ENCODE measurements at places on chromosomes 13 and 19.

GRCh38 chr13:39226359-39226758 is 188.1 kb downstream of the NHLRC3 start:
- DNase-seq, result no peak

- no peak for DNase-seq
Measured at GRCh38 chr13:33213797-33214196, 71.8 kb downstream of the STARD13 start.

GRCh38 chr13:76214001-76214400 is 577.9 kb downstream of the LMO7 start:
- no peak for DNase-seq

DNA sequence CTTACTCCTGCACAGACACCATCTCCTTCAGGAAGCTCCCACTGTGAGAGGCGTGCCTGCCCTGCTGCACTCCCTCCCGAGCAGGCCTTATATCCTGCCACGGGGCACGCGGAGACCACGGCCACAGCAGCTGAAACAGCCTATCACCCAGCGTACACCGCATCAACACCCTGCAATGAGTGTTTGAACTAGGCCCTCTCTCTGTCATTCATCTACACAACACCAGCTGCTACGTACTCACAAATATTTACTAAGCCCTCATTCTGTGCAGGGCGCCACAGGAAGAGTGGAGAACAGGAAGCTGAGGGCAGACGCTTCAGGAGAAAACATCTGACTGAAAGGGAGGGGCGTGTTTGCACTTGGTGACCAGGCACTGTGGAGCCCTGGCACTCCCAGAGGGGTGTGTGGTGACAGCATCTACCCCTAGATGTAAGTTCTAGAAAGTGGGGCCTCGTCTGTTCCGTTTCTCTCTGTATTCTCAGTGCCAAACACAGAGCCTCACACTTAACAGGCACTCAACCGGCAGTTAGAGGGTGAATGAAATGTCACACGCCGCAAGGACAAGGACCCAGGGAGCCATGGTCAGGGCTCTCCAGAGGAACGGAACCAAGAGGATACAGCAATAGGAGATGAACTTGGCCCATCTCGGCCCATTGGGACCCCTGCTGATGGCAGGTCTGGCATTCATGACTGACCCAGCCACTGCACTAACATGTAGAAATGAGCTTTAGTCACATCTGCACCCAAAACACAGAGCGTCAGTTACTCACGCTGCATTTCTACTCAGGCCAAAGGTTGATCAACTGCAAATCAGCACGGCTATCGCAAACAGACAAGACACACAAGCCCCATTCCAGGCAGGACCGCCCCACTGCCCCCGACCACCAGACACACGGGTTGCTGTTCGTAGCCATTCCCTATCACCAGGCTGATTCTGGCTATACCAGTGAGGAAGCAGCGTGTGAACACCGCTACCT is 15.7 kb downstream of the RANBP3 start:
- peak; percentile 87 for DNase-seq

DNA sequence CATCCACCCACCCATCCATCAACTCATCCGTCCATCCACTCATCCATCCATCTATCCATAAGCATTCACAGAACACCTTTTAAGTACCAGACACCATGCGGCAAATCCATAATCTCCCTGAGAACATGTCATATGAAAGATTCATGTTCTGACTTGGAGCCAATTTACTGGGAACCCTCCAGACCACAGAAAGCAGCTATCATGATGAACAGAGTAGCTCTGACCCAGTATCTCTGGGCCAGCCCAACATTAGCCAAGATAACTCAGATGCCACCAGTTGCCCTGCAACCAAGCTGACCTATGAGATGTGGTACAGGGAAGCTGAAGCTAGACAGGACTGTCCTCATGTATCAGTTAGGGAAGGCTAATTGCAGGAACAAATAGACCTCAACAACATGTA is 51.3 kb downstream of the ALOX5AP start:
- no peak for DNase-seq

- no peak for DNase-seq
Measured at GRCh38 chr19:16442386-16443276, 29.1 kb downstream of the EPS15L1 start.

GRCh38 chr13:38670627-38671026 is 16.2 kb upstream of the FREM2 start:
- no peak for DNase-seq

DNA sequence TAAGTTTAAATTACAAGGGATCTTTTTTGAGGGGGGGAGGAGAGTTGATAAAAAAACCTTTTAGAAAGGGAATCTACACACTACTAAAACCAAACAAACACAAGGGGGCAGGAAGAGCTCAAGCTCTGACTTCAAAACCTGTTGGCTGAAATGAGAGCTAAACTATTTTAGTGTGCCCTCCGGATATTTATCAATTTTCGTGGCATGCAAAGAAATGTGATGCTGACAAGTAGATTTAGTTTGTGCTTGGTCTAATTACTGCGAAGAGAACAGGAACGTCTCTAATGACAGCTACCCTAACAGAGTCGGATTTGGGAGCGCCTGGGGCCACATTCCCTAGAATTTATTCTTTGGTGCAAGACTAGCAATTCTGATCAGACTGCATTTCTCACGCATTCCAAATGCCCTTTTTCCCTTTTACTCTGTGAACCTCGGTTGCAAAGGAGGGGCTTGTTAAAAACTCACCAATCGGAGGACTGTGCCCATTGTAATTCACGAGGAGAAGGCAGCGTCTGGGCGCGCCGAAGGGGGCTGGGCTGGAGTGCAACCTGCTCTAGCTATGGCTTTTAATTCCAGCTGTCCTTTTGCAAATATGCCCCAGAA is 802 bp upstream of the FREM2 start:
- DNase-seq, result no peak

GRCh38 chr13:41259875-41260501 is 3.4 kb downstream of the MTRF1 start:
- no peak for DNase-seq

GRCh38 chr13:102609696-102610095 is 12.9 kb downstream of the TPP2 start:
- no peak for DNase-seq

DNA sequence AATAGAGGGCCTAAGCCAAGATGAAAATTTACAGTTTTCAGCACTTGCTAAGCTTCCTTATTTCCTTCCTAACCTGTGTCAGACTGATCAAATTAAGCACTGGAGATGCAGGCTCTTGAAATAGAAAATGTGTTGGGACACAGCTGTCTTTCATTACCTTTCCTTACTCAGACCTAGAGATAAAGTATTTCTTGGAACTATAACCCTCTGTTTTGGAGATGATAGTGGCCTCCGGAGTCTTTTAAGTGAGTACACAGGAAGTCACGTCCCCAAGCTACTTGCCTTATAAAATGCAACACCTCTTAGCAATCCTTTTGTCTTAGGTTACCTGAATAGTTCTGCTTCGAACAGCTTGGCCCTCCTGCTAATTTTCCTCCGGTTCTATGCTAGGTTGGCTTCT is 12.4 kb upstream of the AKAP11 start:
- no peak for DNase-seq

All from CD4-positive, alpha-beta T cell treated with Interleukin-17A for 4 hours (primary cell).